ENCODE measurements at places on chromosomes 7 and 10.

GRCh38 chr10:70914316-70914864, 26.0 kb upstream of the PCBD1 start:
- no peak for DNase-seq

- no peak for DNase-seq
These were observed 822.3 kb downstream of the PHTF2 start for GRCh38 chr7:78620920-78621319.

- DNase-seq, result no peak
These were observed 15.7 kb upstream of the POU6F2 start for GRCh38 chr7:38962028-38962427.

DNA sequence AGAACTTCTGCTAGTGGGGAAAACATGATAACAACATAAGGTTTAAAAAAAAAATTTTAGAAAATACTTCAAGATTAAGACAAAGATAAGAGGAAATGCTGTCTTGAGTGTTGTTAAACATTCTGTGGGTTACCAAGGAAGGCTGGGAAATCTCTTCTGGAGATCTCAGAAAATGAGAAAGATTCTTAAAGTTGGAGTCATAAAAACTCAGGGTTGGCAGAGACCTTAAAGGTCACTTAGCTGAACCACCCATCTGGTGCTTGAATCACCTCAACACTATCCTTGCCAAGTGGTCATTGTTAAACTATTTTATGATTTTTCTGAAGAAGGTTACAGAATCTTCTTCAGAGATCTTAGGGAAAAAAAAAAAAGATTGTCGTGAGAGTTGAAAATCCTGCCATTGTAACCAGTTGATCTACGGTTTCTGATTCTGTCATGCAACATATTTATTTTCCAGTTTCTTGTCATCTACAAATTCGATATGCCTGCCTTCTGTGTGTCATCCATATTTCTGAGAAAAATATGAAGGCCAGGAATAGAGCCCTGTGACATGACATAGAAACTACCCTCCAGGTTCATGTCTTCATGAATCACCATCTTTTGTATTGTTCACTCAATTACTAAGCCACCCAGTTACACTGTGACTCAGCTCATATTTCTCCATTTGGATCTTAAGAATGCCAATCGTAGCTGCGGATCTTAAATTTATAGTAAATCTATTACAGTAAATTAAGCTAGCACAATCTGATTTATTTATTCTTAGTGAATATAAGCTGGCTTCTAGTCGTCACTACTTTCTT, 179.2 kb downstream of the ST7 start:
- DNase-seq, result no peak

GRCh38 chr7:105352018-105352612, 36.6 kb downstream of the SRPK2 start:
- peak; percentile 13 for DNase-seq

DNA sequence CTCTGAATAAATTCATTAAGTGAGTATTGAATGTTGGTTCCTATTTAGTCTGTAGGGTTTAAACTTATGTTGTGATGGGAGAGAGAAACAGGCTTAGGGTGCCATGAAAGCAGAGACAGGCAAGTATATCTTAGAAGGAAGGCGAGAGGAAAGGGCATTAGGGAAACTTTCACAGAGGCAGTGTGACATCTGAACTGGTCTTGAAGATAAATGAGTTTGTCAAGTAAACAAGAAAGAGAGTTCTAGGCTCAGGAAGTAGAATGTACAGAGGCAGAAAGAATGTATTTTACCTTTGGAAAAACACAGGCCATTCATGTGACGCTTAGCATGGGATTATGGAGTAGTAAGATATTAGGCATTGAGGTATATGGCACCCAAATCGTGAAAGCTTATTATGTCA, 34.5 kb downstream of the GLCCI1 start:
- DNase-seq, result no peak

DNA sequence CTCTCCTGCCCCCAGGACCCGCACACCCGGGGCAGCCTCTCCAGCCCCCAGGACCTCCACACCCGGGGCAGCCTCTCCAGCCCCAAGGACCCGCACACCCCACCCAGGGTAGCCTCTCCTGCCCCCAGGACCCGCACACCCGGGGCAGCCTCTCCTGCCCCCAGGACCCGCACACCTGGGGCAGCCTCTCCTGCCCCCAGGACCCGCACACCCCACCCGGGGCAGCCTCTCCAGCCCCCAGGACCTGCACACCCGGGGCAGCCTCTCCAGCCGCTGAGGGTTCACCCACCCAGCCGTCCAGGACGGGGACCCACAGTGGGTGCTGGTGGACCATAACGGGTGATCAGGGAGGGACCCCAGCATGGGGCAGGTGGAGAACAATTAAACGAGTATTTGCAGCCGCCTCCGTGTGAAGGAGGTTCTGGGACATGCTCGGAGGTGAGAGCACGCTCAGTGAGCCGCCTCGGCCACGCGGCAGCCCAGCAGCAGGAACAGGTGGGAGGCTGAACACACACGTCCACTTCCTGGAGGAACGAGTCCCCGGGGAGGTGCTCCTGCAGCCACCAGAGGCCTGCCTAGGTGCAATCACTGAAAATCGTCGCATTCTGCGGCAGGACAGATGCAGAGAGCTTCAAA, 107.9 kb downstream of the PDGFA start:
- no peak for DNase-seq

DNA sequence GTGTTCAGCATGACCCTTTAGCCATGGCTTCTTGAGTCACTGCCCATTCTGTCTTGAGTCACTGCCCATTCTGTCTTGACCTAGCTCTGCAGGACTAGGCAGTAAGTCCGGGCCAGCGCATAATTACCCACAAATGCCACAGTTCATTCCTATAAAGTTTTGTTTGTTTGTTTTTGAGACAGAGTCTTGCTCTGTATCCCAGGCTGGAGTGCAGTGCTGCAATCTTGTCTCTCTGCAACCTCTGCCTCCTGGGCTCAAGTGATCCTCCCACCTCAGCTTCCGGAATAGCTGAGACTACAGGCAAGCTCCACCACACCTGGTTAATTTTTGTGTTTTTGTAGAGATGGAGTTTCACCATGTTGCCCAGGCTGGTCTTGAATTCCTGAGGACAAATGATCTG, 32.7 kb upstream of the TARP start:
- DNase-seq, result no peak

DNA sequence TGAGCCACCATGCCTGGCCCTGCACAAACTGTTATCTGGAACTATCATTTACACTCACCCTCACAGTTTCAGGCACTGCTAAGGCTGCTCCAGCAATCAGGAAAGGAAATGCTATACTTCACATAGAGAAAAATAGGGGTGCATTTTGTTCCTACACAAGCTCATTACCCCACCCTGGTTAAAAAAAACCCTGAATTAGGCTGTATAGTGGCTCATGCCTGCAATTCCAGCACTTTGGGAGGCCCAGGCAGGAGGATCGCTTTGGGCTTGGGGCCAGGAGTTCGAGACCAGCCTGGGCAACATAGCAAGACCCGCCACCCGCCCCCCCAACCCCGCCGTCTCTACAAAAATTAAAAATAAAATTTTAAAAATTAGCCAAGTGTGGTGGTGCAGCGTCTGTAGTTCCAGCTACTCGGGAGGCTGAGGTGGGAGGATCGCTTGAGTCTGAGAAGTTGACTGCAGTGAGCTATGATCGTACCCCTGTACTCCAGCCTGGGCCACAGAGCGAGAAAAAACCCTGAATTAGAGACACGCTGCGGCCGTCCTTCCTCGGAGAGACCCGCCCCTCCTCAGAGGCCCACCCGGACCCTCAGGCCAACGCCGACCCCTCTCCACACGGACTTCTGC, 539 bp downstream of the PTCD1 start:
- no peak for DNase-seq

GRCh38 chr10:22701132-22701826, 13.1 kb downstream of the PIP4K2A start:
- no peak for DNase-seq

GRCh38 chr10:49286686-49287085, 12.3 kb upstream of the C10orf71 start:
- no peak for DNase-seq

DNA sequence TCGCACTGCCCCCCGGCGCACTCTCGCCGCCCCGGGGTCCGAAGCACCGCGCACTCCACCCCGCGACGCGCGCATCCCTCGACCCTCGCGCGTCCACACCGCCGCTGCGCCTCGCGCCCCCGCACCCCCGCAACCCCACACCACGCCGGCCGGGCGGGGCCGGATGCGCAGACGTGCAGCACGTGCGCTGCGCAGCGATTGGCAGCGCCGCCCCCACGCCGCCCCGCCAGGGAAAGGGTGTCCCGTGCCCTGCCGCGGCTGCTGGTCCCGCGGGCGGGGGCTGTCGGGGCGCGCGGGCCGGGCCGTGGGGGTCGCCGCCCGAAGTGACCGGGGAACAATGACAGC, 53.7 kb upstream of the KDM7A start:
- no peak for DNase-seq

- DNase-seq, result no peak
These were observed 170.2 kb upstream of the PRSS58 start for GRCh38 chr7:142428094-142428493.

DNA sequence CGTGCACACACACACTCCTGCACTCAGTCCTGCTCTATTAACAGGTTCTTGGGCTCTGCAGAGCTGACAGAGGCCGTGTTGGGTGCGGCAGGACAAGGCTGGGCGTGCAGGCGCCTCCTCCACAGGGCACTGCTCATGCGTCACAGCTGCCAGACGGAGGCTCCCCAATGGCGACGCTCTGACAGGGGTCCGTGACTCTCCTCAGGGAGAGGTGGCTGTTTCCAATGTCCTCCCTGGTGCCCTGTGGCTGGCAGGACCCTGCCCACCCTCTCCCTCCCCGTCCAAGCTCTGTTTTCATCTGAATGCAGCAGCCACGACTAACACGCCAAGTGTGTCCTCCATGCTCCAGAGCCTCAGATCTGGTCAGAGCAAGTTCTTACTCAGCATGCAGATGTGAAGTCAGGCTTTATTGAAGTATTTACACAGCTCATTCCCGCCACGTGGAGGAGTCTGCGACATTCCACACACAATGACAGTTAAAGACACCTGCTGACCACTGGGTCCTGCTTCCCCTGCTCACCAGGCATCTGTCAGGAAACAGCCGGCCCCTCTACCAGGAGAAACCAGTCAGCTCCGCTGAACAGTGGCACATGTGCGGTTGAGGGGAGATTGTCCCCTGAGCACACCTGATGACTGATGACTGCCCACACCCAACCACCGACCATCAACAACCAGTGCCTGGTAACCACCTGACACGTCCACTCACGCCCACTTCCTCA, 116.7 kb downstream of the VIPR2 start:
- no peak for DNase-seq

- no peak for DNase-seq
These were observed 32.3 kb upstream of the DGKB start for GRCh38 chr7:14934839-14935238.

DNA sequence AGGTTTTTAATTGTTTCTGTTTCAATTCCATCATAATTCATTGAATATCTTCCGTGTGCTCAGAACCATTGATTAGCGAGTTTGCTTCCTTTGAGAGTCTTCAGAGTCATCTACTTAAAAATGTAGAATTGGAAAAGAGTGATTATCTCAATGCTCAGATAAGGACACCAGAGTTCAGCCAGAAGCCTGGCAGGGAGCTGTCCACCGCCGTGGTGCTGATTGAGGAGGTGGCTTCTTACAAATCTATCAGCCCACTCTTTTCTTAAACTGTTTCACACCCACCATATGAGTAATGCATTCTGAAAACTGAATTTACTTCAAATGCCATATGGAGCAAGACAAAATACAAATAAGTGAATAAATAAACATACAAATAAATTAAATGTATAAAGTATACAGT, 79.3 kb downstream of the INSYN2A start:
- no peak for DNase-seq
